ENCODE measurements at places on chromosomes 4 and X.

DNA sequence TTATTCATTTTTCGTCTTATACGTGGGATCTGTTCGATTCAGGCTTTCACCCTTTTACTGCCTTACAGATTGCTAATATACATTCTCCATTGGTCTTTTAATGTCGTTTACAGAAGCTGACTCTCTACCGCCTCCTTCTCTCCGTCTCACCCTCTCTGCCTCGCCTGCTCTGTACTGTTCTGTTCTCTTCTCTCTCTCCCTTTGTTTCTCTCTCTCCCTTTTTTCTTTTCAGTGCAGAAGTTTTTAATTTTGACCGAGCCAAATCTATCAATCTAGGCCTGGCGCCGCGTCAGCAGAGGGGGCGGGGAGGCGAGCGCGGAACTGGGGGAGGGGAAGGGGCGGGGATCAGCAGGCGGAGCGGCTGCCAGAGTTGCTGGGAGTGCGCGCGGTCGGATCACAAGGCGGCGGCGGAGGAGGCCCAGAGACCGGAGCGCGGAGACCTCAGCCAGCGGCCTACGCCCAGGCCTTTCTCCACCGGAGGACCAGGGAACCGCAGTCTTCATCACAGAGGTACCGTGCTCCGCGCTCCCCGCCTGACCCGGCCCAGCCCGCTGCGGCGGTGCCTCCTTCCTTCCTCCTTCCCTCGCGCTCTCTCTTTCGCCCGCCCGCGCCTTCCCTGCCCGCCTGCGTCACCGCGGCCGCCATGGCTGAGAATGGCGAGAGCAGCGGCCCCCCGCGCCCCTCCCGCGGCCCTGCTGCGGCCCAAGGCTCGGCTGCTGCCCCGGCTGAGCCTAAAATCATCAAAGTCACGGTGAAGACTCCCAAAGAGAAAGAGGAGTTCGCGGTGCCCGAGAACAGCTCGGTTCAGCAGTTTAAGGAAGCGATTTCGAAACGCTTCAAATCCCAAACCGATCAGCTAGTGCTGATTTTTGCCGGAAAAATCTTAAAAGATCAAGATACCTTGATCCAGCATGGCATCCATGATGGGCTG lies at the start of gene UBQLN2:
Gene UBQLN2, plus strand, starts transcription at position 397 of the 931 bp plus-strand sequence. Its CDS starts 247 bp downstream, at position 644.
- DNase-seq = peak; percentile 87

- DNase-seq = no peak
Measured at GRCh38 chrX:25527156-25527555, 511.4 kb upstream of the ARX start.

GRCh38 chrX:9855561-9856283 lies 69.5 kb downstream of the SHROOM2 start:
- DNase-seq = no peak

- DNase-seq = no peak
Measured at GRCh38 chr4:145785391-145786008, 105.6 kb downstream of the C4orf51 start.

GRCh38 chr4:159075531-159075932 lies 27.3 kb upstream of the RAPGEF2 start:
- no peak for DNase-seq

DNA sequence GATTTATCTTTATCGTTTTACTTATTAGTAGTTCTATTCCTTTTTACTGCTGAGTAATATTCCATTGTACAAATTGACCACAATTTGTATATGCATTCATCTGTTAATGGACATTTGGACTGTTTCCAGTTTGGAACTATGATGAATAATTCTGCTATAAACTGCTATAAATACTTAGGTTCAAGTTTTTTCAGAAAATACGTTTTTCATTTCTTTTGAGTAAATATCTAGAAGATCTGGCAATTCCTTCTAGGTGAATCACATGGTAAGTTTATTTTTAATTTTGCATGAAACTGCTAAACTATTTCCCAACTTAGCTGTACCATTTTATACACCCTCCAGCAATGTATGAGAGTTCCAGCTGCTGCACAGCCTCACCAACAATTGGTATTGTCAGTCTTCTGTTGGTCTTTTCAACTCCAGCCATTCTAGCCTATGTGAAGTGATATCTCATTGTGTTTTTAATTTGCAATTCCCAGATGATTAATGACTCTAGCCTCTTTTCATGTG lies 22.2 kb downstream of the LIN54 start:
- no peak for DNase-seq

GRCh38 chr4:174248407-174248806 lies 35.1 kb downstream of the FBXO8 start:
- DNase-seq = no peak

DNA sequence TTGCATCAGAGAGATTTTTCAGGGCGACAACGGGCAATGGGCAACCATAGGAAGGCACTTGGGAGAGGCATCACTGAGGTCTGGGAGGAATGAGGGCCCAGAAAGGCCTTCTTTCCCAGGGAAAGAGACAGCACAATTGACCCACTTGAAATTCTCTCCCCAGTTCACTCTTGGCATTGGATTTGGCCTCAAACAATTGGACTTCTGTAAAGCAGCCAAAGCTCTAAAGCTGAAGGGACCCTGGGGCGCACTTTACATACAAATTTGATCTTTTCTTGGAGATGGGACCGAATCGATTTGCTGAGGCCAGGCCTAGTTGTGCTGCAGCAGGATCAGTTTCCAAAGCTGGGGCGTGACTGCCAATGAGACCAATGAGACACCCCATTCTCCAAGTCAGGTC lies 3.2 kb downstream of the ARHGAP36 start:
- DNase-seq = no peak

GRCh38 chrX:44099366-44099765 lies 126.2 kb upstream of the NDP start:
- DNase-seq = no peak

- peak; percentile 39 for DNase-seq
Measured at GRCh38 chr4:6272863-6273660, 3.4 kb downstream of the WFS1 start.

DNA sequence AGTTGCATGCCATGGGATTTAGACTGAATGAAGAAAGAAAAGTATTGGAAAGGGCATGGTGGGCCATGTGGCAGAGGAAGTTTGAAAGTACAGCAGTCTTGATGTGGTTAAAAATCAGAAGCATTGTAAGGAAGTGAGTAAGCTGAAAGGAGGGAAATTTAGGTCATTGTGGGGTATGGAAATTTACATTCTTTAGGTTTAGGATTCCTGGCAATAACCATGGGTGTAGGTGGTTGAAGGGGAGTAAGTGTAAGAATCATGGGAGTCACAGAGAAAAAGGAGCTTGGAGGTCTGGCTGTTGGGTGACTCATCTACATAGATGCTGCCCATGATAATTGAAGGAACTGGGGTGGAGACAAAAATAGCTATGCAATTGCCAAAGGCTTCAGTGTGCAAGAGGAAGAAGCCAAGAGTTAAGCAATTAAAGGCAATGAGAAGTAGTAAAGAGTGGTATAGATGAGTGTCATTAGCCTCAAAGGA lies 243.8 kb upstream of the LDB2 start:
- no peak for DNase-seq

GRCh38 chrX:76159453-76159852 lies 13.4 kb upstream of the PBDC1 start:
- no peak for DNase-seq

GRCh38 chr4:88858752-88859151 lies 161.1 kb upstream of the NAP1L5 start:
- DNase-seq = no peak

GRCh38 chr4:23337292-23337691 lies 552.6 kb downstream of the PPARGC1A start:
- DNase-seq = no peak

GRCh38 chr4:23135792-23136645 lies 443.3 kb downstream of the GBA3 start:
- no peak for DNase-seq

- DNase-seq = peak; percentile 81
Measured at GRCh38 chrX:41085512-41085877, 250 bp downstream of the USP9X start.

GRCh38 chrX:40402831-40403533 lies 177.8 kb upstream of the ATP6AP2 start:
- no peak for DNase-seq

DNA sequence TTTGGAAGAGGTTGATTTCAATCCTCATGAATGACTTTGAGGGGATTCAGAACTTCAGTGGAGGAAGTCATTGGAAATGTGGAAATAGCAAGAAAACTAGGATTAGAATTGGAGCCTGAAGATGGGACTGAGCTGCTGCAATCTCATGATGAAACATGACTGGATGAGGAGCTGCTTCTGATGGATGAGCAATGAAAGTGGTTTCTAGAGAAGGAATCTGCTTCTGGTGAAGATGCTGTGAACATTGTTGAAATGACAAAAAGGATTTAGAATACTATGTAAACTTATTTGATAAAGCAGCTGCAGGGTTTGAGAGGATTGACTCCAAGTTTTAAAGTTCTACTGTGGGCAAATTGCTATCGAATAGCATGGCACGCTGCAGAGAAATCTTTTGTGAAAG lies 27.1 kb downstream of the EVC start:
- DNase-seq = no peak

- DNase-seq = peak; percentile 64
Measured at GRCh38 chrX:11351375-11352295, 58.4 kb downstream of the AMELX start.

DNA sequence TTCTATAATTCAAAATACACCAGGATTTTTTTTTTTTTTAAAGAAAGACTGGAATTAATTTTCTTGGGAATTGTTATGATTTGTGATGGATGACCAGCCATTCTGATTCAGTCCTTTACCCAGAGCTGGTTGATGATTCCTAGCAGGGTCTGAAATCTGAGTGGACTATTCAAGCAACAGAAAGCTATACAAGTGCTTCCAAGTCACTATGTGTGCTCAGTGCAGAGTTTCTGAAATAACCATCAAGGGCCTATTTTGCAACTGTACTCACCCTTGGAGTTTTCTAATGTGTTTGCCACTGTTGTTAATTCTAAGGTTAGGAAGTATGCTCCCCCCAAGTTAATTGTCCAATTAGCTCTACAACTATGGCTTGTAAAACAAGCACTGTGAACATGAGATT lies 137.7 kb upstream of the RAPGEF2 start:
- DNase-seq = no peak

GRCh38 chr4:145341381-145341780 lies 140.3 kb upstream of the SMAD1 start:
- DNase-seq = no peak

- no peak for DNase-seq
Measured at GRCh38 chr4:81106150-81106549, 75.6 kb downstream of the BMP3 start.

DNA sequence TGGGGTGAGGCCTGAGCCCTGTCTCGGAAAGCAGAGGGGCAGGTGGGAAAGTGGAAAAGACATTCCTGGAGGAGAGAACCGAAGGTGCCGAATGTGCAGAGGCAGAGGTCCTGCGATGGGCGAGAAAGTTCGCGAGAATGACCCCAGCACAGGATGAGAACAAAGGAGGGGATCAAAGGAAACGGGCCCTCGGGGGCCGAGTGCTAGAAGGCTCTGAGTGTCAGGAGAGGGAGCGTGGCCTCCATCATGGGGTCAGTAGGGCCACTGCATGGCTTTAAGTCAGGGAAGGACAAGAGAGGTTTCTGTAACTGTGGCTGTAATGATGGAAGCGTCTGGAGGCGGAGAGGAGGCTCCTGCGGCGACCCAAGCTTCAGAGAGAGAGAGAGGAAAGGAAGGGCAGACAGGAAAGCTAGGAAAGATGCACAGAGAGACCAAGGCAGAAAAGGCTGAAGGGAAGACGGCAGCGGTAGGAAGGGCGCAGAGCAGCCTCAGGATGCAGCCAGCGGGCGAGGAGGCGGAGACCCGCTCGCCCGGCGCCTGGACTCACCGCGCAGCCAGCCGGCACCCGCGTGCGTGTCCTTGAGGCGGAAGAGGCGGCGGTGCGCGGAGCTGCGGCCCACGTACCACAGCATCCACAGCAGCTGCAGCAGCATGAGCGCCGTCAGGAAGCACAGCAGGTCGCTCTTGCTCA lies 669 bp downstream of the OTOP1 start:
- no peak for DNase-seq

GRCh38 chr4:141702472-141703182 lies 66.2 kb downstream of the IL15 start:
- peak; percentile 61 for DNase-seq

GRCh38 chrX:34956916-34957315 lies 14.3 kb downstream of the FAM47B start:
- no peak for DNase-seq

DNA sequence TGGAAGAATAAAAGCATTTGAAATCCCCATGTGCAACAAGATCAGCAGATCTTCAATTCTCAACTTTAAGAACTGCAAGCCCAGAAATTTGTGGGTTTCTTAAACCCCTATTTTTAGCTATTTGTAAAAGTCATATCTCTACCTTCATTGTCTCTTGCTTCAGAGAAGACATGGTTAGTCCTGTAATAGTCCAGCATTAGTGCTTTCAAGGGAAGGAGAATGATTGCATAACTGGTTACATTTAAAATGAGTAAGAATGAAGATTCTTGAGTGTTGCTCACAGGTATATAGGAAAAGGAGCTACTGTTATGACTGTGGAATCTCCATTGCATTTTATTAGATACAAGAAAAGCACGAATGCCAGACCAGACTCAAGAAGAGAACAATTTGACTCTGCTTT lies 84.0 kb downstream of the CCSER1 start:
- no peak for DNase-seq

GRCh38 chr4:106486533-106486932 lies 118.0 kb upstream of the GIMD1 start:
- DNase-seq = no peak

DNA sequence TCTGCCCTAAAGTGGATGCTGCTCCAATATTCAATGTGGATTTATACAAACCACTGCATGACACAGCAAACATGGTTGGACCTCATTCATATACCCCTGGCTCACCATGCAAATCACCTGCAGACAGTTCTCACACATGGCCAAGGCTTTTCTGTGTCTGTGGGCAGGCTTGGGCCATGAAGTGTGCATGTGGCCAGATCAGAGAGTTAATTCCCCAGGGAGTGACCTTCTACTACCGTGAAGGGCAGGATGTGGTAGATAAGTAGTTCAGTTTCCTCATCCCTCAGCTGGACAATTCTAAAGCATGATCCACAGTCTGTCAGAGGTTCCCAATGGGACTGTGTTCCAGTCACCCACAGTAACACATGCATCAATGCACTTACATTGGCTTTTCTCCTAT lies 24.6 kb upstream of the BCLAF3 start:
- DNase-seq = no peak

GRCh38 chrX:68681443-68681941 lies 34.0 kb downstream of the STARD8 start:
- no peak for DNase-seq

DNA sequence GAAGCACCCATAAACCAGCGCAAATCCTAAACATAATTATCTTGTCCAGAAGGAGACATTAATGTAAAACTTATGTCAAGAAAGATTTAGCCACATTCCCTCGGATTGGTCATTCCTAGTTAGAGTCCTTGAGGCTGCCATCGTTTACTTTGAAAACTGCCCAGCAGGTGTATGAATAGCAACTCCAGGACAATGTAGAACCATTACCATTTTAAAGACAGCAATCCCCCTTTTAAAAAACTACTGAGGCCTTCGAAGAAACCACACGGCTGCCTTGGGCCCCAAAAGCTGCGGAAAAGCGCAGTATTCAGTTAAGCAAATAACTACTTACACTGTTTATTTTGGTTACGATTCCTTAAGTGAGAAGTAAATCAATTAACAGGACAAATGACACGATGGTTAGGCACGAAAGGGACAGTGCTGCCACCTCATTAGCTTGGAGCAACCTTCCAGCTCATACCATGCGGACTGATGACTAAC lies 822 bp upstream of the SGMS2 start:
- no peak for DNase-seq

GRCh38 chr4:13454786-13455185 lies 29.4 kb downstream of the RAB28 start:
- no peak for DNase-seq
